ENCODE measurements at places on chromosomes 7 and 10. TPM values are rescaled to one million over a fixed set of nuclear protein-coding genes. Genes with fewer than 3 reads are reported as not detected.

DNA sequence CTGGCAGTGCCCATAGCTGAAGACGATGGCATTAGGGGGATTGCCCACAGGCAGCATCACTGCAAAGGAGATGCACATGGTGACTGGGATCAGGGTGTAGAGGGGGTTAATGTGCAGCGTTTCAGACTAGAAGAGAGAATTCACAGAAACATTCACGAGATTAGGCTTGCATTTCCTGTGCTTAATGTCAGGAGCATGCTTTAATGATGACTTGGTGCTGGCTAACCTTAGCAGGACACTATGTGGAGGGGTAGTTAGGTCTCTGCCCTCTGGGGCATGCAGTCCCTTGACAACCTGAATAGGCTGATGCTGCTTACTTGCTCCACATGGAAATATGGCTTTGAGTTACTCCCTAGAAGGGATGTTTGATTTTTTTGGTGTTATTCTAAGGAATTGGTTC is 21.8 kb downstream of the STMP1 start:
- no peak for DNase-seq

DNA sequence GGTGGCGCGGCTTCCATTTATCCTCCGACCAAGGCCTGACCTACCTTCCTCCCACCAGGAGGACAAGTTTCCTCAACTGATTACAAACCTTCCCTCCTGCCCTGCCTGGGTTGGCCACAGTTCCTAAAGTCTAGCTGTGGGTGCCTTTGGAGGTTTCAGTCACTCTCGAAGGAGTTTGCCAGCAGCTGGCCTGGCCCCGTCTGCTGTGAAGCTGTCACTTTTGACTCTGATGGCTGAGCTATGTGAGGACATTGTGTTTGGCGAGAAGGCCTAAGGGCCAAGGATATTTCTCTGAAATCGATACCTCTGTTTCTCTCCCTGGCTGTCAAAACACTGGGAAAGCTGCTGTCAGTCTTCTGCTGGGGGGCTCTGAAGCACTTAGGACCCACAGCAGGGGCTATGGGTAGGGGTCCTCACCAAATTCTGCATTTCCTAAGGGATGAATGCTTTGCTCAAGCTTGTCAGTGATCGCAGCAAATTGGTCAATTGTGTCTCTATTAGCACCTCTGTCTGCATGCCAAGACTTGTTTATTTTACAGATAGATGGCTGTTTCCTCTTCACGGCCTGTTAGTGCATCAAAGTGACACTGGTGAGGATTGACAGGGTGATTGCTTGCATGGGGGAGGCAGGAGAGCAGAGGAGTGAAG is 31.9 kb upstream of the SAMD8 start:
- DNase-seq, result no peak

SPDYE8 gene
- 0.13 TPM for polyA plus RNA-seq

RARRES2 gene
- 91.8 TPM for polyA plus RNA-seq

DNA sequence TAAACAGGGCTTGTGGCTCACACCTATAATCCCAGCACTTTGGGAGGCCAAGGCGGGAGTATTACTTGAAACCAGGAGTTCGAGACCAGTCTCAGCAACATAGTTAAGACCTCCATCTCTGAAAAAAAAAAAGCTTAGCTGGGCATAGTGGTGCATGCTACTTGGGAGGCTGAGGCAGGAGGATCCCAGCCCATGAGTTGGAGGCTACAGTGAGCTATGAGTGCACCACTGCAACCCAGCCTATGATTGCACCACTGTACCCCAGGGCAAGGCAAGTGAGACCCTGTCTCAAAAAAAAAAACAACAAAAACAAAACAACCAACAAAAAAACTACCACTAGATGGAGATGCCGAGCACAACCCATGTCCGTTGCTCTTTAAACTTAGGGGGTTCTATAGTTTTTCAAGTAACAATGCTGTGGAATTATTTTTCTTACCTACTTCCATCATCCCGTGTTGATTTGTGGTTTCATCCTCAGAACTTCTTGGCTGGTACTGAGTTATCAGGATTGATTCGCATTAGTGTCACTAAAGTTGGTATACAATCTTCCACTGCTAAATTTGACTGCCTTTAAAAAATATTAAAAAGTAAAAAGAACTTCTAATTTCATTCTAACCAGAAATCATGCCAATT is 12.2 kb upstream of the REPIN1 start:
- DNase-seq, result no peak

OR2A42 gene
- polyA plus RNA-seq, result 3.3 TPM

AOC1 gene
- polyA plus RNA-seq, result 77.2 TPM

INPP5A gene
- 36.7 TPM for polyA plus RNA-seq

DNA sequence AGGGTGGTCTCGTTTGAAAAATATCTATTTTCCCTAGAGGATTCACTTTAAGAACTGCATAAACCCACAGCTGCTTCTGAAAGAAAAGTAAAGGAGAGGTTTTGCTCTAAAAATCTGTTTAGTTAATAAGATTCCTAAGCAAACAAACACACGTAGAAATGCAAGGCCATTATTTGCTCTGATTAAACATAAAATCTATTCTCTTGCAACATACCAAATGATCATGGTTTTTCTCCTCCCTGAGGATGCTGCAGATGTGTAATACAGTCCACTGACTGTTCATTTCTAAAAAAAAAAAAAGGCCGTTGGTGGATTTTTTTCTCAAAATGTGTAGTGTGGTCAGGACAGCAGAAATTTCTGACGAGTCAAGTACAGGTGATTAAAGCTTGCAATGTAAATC is 98.6 kb downstream of the BUB3 start:
- no peak for DNase-seq

Measured in left renal cortex interstitium (tissue), 4 donors.